ENCODE measurements at places on chromosomes 6 and 20.

DNA sequence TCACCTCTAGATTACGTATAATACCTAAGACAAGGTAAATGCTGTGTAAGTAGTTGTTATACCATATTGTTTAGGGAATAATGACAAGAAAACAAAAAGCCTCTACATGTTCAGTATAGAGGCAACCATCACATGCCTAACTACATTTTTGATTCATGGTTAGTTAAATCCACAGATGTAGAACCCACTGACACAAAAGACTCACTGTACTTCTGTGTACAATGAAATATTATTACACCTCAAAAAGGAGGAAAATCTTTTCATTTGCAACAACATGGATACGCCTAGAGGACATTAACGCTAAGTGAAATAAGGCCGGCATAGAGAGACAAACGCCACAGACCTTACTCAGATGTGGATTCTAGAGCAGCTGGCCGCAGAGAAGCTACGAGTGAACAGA lies 50.5 kb downstream of the NINL start:
- no peak for DNase-seq

GRCh38 chr6:113856625-113857555 lies at the start of gene MARCKS:
Gene MARCKS (plus strand): TSS chr6:113857345. CDS start chr6:113857746, 401 bp downstream.
- peak; percentile 19 for DNase-seq

DNA sequence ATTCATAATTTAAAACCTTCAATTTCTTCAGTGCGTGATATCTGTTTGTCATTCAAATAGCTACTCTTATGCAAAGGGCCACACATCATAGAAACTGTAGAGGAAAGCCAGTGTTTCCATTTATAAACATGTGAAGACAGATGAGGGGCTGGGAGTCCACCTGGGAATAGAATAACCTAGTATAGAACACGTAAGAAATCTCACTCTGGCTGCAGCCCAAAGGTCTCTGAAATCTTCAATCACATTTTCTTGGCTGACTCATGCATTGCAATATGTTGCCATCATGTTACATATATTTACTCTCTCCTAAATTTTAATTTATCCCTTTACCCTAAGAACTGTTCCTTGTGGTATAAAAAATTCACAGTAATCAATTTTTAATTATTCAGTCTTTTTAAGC lies 123.2 kb downstream of the ELOVL4 start:
- DNase-seq, result no peak

DNA sequence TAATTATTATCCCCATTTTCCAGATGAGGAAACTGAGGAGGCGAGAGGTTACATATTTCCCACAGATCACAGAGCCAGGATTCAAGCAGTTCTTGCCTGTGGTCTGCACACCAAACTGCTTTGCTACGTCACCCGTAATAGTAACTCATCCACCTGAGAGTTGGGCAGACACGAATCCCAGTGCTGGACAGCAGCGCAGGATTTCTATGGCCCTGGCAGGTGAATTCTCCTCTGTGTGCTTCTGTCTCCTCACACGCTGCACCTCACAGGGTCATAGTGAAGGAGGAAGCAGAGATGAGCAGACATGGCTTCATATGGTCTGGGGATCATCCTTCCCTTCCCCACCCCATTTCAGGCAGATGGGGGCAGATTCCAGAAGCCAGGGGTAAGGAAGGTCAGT lies 127.0 kb upstream of the LRFN2 start:
- no peak for DNase-seq

DNA sequence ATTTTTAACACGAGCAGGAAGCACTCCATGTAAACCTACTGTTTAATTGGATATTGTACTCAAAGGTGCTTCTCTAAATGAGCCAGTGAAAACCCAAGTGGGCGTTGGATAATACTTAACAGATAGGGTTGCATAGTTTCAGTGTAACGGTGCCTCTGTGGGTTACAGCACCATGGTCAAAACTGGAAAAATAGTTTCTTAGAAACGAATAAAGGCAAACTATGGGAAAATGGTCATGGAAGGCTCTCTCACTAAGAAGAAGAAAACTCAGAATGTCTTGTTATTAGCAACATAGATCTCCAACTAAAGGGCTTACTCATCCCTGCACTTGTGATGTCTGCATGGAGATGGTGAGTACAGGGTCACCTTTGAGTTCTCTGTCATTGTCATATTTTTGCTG lies 59.1 kb upstream of the NEDD9 start:
- no peak for DNase-seq

DNA sequence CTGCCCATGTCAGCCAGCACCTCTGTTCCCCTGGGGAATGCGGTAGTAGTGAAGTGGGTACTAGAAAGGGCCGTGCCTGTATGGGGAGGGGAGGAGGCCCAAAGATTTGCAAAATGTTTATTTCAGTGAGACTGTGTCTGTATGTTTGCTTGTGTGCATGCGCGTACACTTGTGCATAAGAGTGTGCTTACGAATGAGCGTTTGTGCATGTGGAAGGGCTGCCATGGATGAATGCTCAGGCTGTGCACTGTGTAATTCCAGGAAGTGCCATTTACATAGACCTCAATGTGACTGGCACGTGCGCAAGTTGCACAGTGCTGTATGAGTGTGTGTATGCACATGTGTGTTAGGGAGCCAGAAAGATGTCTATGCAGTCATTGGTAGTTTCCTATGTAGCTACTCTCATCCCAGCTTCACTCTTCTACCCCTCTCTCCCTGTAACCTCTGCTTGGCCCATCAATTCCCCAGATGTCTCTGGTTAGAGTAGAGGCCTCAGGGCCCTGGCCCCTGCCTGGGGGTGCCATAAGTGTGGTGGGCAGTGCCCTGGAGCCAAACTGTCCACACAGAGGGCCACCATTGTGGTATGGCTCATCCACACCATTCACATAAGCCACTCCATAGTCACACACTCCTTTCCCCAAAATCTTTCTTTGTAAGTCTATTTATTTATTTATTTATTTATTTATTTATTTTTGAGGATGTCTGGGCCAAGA lies 26.8 kb upstream of the SLC22A7 start:
- no peak for DNase-seq

DNA sequence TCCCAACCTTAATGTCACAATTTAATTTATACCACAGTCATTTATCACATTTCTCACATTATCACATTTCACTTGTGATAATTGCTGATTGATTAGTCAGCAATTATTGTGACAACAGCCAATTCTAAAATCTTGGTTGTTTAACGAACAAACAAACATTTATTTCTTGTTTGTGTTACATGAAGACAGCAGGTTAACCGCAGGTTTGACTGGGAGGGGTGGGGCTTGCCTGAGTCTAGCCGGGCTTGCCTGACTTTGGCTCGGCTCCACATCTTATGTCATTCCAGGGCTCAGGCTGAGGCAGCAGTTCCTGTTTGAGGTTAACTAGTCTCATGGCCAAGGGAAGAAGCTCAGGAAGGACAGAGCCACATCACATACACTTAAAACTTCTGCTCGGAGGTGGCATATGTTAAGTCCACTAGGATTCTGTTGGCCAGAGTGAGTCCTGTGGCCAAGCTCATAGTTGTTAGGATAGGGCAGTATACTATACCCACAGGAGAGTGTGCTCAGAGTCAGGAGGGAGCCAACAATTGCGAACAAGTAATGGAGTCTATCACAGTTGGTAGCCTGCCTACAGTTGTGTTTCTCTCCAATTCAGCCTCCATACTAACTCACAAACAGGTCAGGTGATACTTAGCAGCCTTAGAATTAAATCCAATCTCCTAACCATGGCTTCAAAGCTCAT lies 90.0 kb upstream of the IFNGR1 start:
- peak; percentile 87 for DNase-seq

DNA sequence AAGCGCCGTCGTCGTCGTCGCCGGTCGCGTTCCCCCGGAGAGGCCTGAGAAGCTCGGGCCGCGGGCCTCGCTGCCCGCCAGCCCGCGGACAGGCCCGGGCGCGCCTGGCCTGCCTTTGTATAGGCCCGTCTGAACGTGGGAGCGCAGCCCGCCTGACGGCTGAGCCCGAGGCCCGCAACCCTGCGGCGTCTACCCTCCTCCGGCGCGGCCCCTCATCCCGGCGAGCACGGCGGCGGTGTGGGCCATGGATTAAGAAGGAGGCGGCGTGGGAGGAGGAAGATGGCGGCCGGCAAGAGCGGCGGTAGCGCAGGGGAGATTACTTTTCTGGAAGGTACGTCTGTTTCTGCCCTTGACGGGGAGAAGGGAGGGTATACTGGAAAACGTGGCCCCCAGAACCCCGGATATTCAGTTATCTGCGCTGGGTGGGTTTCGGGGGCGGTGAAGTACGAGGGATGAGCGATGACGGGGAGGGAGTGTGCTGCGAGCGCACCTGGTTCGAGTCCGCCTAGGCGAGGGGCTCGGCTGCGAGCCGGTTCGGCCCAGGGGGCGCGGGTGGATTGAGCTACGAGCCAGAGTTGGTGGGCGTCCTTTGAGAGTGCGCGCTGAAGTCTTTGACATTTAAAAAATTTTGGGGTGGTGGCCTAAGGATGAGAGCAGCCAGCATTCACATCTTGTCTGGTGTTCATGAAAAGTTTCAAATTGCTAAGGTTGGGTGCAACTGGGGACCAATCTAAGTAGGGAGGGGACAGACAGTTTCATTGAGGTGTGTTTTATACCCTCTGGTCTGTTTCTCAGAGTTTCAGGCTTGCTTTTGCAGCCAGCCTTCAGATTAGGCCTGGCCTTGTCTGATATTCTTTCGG lies 796 bp downstream of the SENP6 start:
- no peak for DNase-seq

DNA sequence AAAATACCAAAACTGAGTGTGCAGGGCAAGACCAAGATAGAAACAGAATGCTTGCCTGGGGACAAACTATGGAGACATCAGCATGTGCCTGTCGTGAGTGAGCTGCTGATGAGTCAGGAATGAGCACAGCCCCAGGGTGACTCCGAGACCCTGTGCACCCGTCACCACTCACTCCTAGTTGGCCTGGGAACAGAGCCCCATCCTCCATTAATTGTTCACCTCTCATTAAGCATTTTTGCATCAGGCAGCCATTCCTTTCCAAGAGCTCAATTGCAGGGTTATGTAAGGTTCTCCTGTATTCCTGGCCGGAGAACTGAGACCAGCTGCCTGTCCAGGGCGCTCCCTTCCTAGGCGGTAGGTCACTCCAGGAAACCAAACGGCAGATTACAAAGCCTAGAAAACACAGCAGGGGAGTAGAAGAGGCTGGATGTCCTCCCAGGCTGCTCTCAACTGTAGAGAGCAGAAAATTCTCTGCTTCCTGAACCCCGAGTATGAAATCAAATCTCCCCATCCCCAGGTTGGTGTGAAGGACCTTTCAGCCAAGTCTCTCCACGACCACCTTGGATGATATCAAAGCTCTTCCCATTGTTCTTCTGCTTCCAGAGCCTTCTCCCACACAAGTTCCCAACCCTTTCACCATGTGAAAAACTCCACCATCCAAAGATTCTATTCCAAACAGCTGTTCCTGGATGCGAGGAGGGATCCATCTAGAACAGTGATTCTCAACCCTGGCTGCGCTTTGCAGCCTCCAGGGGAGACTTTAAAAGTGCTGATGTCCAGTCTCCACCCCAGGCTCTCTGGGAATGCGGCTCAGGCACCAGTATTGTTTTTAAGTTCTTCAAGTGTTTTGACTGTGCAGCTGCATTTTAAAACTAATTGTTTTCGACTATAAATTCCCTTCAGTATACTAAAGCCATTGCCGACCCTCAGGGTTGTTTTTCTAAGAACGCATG lies 532.6 kb upstream of the JARID2 start:
- DNase-seq, result no peak

DNA sequence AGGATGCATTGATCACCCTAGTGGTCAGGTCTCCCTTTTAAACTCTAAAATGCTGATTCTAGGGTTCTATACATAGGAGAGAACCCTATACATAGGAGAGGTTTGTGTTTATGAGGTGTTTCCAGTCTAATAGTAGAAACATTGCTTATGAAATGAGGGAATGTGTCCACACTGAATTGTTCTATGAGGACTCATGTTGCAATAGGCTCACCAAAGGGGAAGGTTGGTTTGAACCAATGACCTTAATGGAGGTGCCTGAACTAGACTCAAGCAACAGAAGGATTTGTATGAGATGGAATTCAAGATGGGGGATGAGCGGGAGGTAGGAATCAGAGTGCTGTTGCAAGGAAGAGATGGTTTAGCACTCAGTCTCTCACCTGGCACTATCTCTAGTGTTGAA lies 33.5 kb upstream of the UBR2 start:
- peak; percentile 67 for DNase-seq

GRCh38 chr6:36072681-36073080 lies 45.1 kb downstream of the MAPK14 start:
- no peak for DNase-seq

GRCh38 chr6:46054516-46054915 lies 38.9 kb upstream of the CLIC5 start:
- no peak for DNase-seq

DNA sequence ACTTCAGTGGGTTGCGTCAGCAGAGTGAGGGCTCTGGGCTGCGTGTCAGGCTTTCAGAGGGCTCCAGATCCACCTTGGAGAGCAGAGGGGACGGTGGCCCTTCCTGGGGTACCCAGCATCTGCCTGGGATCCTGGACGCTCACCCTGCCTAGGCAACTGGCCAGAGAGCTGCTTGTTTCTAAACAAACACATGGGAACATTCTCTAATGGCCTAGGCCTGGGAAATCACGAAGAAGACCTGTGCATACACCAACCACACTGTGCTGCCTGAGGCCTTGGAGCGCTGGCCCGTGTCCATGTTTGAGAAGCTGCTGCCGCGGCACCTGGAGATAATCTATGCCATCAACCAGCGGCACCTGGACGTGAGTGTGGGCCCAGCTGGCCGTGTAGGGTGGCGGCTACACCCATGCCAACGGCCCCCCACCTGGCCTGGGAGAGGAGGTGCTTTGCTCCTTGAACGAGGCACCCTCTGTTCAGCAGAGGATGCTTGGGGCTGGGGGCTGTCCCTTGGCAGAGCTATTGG lies 32.2 kb downstream of the PYGB start:
- DNase-seq, result no peak

DNA sequence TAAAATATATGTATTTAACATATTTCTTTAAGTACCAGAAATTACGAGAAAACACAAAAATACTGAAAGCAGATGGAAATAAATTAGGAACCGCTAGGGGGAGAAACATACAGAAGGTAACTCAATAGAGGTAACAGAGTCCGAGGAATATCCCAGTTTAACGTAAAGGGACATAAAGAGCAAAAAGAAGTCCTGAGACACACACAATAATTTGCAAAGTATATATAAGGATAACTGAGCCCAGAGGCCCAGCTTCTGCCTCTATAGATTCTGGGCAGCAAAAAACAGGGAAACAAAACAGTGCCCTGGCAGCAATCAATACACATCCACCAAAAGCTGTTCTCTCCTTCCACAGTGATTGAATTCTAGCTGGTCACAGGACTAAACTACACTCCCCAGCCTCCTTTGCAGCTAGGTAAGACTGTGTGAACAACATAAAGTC lies 15.1 kb downstream of the TBC1D32 start:
- DNase-seq, result no peak
